ENCODE measurements at places on chromosomes 12 and 14.

DNA sequence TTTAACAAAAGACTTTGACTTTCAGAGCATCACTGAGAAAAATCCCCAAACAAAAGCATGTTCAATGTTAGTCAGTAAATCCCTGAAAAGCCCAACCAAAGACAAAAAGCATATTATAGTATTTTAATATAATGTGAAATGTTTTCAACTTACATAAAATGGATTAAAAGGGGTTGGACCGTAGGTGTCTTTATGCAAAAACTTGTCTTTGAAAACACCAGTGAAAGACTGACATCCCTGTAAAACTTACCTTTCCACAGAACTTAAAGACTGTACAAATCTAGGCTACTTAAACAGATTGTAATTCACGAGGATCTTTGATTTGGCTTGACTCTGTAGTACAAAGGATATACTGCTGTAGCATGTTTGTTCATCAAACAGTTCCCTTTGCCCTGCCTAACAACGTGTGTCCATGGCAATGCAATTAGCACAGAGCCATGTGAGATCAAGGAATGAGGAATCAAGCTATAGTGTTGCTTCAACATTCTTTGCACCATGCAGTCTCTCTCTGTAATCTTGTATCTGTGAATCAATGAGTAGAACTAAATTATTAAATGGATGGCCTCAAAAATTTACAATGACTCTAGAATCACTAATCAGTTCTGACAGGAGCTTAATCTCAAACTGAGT lies 138.5 kb upstream of the SYT1 start:
- DNase-seq: no peak

- DNase-seq: no peak
Measured at GRCh38 chr14:54023027-54023426, 66.4 kb upstream of the BMP4 start.

DNA sequence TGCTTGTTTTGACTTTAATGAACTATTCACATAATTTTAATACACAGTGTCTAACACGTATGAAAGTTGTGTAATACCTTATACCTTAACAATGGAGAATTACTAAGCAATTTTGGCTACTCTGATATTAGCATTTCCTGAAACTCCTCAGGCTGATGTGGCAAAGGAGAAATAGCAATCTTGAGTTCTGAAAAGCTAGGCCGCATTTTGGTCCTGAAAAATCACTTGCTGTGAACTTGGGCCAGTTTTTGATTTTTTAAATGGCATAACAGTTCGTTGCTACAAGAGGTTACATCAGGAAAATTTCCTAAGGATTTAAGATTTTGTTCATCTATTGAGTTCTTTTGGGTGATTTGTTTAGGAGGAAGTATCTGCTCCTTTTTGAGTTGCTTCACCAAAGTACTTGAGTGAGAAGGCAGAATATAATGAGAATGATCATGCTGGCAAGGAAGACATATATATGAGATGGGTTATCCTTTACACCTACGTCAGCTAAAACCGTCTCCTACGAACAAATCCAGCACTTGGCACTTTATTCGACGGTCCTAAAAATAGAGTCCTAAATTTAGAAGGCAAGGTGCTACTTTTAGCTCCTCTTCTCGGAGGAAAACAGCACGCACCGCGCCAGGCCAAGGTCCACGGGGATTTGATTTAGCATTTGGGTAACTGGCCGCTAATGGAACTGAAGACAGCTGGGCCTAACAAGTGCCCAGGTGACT lies 32.2 kb downstream of the MIA2 start:
- no peak for DNase-seq

GRCh38 chr14:95662376-95663186 lies 23.6 kb upstream of the TCL1B start:
- no peak for DNase-seq

DNA sequence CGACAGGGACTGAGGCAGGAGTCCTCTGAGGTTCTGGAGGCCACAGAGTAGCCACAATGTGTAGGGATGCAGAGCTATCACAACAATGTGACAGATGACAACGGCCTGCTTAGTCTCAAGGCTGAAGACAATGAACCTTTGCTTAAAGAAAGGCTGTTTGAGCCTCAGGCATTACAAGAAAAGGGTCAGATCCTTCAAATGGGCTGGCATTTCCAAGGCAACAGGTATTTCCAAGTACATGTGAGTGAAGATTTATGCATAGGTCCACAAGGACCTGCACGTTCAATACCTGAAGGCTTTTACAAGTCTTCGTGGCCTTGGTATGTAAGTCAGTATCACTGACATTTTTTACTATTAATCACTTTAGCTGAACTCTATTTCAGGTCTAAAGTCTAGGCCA lies 62.0 kb downstream of the TMCC3 start:
- no peak for DNase-seq

GRCh38 chr12:44653861-44654527 lies 222.1 kb downstream of the NELL2 start:
- DNase-seq: no peak

DNA sequence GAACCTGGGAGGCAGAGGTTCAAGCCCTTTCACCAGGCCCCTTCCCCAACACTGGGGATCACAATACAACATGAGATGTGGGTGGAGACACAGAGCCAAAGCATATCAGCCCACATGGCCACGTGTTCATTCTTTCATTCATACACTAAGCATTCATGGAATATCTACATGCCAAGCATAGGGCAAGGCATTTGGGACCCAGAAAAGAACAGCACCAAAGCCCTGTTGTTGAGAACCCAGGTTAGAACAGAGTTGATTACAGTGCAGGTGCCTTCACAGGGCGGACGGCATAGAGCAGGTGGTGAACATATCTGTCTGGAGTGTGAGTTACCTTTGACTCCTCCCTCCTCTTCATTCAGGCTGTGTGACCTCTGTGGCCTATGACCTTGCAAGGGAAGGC lies 159.4 kb upstream of the GSC start:
- no peak for DNase-seq

DNA sequence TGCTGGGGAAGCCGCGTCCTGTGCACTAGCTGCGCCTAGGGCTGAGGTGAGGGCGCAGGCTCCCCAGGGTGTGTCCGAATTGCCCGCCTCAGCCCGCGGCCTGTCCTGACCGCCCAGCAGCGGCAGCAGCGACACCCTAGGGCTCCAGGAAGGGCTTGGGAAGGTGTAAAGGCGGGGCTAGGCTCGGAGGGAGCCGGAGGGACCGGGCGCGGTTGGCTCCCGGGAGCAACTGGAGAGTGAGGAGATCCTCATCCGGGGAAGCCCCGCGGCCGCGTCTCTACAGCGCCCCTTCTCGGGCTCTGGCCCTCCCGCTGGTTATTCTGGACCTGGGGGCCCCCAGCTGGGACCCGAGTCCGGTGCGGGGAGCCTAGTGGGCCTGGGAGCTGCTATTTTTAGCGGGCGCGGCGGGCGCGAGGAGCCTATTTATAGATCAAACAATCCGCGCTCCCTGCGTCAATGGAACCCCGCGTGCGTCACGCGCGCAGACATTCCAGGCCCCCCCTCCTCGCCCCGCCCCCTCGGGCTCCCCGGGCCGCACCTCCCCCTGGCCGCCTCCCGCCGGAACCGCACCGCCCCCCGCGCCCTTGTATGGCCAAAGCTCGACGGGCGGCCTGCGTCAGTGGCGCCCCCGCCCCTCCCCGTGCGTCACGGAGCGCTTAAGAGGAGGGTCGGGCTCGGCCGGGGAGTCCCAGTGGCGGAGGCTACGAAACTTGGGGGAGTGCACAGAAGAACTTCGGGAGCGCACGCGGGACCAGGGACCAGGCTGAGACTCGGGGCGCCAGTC lies at the start of gene NR4A1:
TSS of gene NR4A1 (plus strand) at position 685 of the 784 bp plus-strand sequence. CDS start 2,887 bp downstream, outside the sequence.
- peak; percentile 98 for DNase-seq

DNA sequence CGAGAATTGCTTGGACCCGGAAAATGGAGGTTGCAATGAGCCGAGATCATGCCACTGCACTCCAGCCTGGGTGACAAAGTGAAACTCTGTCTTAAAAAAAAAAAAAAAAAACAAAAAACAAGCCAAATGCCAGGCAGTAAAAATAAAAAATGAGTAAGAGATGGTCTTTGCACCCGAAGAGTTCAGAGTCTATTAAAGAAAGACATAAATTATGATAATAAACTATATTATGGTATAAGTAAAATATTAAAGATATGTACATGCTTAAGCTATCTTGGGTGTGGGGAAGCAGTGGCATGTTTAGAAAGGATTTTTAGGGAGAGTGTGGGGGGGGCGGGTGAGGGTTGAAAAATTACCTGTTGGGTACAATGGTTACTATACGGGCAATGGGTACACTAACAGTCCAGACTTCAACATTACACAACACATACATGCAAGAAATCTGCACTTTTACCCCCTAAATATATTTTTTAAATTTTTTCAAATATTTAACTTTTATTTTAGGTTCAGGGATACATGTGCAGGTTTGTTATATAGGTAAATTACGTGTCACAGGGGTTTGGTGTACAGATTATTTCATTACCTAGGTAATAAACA lies 99.3 kb downstream of the EEA1 start:
- DNase-seq: no peak

DNA sequence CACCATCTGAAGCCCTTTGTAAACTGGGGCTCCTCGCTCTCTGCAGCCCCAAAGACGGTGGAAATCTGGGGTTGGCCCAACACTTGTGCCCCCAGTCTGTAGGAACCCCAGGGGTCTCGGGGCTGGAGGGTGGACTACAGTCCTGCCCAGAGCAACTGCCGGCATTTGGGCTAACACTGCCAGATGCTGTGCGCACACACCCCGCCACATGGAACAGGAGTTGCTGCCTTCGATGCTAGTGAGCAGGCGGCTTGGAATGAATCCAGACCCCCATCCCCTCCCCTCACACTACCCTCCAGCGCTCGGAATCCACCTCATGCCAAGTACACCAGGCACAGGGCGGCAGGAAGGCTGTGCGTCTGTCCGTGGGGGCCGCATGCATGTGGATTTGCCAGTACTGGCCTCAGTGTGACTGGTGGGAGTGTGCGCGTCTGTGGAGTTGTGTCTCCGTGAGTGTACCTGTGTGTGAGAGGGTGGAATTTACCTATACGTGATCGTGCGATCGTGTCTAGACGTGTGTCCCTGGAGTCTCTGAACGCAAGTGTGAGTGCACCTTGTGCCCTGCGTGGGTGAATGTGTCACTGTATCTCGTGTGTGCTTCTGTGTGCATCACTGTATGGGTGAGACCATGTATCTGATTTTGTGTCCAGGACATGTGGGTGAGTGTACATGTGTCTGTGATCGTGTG lies 5.1 kb downstream of the LHX5 start:
- DNase-seq: no peak

DNA sequence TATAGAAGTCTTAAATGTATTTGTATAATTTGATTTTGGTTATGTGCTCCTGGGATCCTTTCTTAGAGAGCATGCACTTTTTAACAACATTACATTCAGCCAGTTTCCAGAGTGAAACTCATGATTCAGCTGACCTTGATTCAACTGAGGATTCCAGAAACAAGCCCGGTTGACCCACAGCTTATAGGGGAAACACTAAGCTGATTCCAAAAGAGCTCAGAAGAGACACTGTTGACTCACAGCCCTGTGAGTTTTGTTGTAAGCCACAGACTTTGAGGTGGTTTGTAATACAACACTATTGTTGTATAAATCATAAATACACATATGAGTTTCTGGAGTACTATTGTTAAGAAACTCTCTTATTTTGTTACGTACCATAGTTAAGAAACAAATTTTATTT lies 133.8 kb upstream of the MGAT4C start:
- no peak for DNase-seq

DNA sequence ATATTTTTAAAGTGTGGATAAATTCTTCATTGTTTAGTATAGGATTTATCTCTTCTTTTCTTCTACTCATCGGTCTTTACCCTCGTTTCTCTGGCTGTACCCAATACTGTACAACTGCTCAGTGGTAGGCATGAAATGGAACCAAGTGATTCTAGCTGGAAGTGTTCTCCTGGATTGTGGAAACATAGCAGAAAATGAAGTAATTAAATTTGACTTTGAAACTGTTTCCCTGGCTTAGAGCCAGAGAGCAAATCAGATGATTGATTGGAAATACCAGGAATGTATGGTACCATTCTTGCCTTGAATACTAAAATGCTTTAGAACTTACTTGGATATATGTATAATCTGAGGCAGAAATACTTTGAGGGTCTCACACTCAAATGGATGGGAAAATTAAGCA lies 292.3 kb downstream of the ERC1 start:
- DNase-seq: no peak

DNA sequence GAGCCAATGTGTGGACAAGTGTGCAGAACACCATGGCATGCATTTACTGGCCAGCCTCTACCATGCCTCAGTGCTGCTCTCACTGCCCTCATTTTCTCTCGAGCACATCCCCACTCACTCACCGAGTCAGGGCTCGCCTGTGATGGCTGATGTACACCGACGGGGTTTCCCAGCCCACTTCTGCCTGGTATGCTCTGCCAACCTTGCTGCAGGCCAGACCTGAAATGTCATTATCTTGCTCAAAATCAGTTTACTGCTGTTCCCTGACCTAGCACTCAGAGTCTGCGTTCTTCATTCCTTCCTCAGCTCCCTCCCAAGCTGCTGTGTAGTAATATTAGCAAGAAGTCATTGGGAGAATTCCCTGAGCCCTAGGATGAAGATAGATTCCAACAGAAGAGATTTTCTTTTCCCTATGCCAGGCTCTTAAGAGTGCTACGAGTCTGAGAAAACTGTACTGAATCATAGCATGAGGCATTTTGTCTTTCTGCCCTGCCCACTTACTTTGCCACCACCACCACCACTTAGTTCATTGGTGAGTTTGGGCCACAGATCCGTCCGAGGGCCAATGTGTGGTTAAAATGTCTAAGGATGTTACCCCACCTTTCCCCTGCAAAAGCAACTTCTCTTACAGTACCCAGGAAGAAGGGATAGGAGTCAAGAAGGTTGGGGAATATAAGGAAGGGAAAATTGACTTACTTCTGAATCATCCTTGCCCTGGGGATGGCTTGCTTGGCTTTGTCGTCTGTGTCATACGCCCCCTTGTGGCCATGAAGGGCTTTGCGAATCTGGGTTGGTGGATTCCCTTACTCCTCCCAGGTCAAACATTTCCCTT lies 51.0 kb downstream of the BMAL2 start:
- peak; percentile 28 for DNase-seq

DNA sequence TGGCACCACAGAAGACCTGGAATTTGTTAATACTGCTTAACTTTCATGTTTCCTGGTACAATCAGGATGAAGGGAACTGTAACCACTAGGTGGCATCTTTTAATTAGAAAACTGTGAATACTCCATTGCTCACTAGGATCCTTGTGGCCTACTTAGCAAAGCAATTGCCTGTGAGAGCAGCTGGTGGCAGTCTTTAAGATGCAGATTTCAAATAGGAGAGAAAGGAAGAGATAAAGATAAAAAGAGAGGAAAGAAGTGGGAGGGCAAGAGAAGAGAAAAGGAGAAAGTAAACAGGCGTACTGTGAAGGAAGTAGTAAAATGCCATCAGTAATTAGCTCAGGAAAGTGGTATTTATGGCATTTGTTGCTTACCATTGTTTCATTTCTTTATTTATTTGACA lies 114.5 kb downstream of the RAD51B start:
- peak; percentile 44 for DNase-seq

GRCh38 chr14:79809849-79810612 lies 401.3 kb downstream of the DIO2 start:
- no peak for DNase-seq

- peak; percentile 69 for DNase-seq
Measured at GRCh38 chr12:53205747-53206419, 1.2 kb downstream of the ITGB7 start.

DNA sequence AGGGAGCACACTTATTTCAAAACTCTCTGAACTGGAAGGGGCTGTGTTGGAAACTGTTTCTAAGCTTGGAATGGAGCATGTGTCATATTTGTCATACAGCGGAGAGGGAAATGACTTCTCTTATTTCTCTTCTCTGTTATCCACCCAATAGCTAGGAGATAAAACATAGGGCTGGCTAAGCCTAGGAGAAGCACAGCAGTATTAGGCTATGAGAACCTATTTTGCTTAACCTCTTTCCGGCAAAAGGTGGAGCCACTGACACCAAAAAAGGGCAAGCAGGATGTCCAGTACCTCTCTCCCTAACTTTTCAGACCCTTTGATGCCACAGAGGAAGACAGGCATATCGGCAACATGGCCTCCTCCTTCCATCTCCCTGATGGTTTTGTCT lies 148.3 kb downstream of the CRADD start:
- no peak for DNase-seq

Data from immature natural killer cell (primary cell).